Stimulated activated CD4-positive, alpha-beta T cell treated with anti-CD3 and anti-CD28 coated beads, Interleukin-2, amount 100 ng/mL, for 48 hours (primary cell): ENCODE measurements at places on chromosomes 12 and 14.

DNA sequence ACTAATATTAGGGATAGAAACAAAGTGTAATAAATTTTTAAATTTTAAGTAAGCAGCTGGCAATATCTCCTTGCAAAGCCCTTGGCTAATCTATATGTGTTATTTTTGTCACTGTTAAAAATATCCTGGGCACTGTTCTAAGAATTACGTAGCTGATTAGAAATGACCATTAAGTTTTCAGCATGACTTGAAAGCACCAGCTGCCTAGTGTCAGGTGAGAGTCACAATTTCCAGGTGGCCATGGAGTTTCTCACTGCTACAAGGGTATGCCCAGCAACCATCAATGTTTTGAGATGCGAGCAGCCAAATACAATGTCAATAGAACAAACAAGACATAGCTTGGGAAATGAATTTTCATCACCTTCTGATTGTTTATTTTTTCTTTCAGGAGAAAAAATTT lies 23.3 kb upstream of the GYS2 start:
- DNase-seq = no peak

GRCh38 chr12:24550609-24551008 lies 398.3 kb downstream of the BCAT1 start:
- no peak for DNase-seq

DNA sequence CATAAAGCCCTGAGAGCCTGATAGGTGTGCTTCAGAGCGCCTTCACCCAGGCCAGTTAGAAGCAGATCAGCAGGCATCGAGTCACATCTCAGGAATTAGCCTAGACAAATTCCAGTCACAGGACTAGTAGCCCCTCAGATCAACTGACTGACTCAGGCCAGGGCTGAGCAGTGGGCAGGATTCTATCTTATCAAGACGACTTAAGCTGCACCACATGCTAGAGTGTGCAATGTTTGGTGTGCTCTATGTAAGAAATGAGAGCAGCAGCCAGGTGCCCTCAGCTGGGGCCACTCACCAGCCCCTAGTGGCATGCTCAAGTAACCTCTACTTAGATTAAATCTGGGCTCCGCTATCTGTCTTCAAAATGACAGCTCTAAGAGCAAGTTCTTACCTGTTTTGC lies 19.7 kb upstream of the NGB start:
- no peak for DNase-seq

- DNase-seq = no peak
These were observed 17.5 kb downstream of the RASSF3 start for GRCh38 chr12:64627771-64628170.
